ENCODE measurements at places on chromosomes 7 and 10.

GRCh38 chr10:89887830-89888229, 186.4 kb downstream of the KIF20B start:
- DNase-seq = peak; percentile 40

DNA sequence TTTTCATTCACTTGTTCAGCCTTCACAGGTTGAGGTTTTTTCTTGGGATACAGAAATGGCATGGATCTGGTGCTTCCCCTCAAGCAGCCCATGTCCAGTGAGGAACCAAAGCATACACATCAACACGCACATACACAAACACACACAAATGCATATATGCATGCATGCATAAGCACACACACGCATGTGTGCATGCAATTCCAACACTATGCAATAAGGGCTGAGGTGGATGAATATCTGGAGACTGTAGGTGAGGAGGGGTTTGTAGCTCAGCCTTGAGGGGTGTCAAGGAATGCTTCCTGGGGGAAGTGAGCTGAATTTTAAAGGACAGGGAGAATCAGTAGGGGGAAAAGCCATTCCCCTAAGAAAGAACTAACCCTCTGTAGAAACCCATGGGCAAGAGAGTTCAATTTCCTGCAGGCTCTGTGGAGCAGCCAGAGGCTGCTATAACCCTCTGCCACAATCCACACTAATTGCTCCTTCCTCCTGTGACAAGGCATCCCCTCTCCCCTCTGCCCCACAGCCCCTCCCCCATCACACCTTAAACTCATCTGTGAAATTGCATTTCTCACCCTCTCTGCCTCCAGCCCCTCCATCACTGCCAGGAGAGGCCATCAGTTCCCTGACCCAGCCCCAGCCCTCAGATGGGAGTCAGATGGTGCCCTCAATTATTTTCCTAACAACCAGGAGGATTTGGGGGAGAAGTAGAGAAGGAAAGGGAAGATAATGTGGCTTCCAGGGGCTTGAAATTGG, 316.4 kb downstream of the RPS24 start:
- DNase-seq = no peak

DNA sequence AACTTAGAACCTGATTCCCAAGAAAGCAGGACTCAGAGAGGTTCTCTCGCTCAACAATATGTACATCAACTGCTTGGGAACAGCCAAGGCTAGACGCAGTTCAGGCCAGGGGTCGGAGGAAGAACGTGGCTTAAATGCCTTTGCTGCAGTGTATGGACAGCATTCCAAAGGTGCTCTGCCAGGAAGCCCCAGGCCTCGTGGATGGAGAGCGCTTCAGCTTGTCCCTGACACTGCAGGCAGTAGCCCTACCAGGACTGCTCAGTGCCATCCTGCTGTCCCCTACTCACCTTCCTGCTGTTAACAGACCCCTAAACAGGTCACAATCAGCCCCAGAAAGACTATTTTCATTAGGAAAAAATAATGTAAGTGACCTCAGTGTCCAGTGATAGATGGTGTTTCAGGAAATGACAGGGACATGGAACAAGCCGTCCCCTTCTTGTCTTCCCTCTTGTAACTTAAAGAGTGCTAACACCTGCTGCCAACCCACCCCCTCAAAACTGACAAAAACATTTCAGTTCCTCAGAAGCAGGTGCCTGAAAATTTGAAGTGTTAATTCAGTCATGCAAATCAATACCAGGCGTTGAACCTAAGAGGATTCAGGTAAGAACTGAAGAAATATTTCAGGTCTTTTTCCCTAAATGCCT, 16.5 kb downstream of the CREB3L2 start:
- peak; percentile 82 for DNase-seq

DNA sequence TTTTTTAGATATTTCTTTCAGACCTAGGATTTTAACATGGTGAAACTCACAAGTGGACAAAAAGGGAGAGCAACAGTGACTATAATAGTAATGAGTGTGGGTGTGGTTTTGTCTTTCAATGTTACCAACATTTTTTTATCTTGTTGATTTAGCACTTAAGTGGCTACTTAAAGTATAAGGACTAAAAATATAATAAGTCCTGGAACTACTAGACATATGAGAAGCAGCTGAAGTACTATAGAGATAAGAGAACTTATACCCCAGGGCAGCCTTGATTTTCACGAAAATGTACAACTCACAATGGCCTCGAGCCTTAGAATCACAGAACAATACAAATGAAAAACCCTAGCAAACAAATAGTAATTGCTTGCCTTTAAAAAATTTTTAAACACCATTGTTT, 1151.8 kb downstream of the TYW1 start:
- no peak for DNase-seq

DNA sequence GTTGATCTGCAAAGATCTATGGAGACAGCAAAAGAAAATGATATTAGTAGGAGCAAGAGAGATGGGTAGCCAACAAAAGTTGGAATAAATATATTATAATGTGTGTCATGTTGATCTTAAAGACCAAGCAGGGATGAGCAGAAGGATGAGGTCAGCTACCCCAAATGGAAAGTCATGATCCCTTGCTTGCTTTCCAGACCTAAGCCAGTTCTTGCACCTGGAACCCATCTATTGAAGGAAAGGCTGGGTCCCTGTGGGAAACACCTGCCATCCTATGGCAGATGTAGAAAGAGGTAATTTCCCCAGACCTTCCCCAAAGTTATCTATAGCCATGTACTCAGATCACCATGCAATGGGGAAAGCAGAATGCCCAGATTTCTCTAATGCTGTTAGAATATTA, 52.5 kb downstream of the LYZL2 start:
- DNase-seq = no peak

GRCh38 chr10:30553626-30554439, 75.7 kb downstream of the LYZL2 start:
- DNase-seq = no peak

DNA sequence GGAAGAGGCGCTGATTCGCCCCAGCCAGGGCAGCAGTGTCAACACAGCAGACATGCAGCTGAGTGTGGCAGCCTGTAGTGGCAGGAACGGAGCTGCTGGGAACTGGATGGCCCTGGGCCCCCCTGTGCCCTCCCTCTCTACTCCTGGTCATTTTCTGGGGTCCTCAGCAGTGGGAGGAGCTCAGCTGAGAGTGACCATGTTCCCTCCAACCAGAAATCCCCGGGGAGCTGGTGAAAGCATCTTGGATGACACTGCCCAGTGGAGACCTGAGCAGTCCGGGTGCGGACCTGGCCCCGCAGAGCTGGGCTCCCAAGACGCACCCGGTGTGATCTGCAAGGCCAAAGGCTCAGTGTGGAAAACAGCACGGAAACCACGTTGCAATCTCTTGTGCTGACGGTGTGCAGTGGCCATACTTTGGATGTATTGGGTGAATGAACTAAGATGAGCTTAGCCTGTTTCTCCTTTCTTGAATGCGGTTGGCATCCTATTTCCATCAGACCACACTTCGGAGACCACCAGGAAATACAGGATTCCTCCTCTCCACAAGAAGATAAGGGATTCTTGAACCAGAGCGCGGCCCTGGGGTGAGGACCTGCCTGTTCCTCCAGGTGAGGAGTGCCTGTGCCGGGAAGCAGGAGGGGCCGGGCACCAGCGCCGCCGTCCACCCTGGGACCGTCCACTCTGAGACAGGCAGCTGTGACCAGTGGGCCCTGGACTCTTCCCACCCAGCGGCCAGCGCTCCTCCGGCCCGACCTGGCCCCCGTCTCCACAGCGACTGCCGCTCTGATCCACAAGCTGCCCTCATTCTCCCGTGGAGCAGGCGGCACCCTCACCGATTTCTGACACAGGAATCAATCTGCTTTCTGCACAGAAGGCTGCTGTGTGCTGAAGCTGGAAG, 93.5 kb upstream of the DIP2C start:
- DNase-seq = no peak

DNA sequence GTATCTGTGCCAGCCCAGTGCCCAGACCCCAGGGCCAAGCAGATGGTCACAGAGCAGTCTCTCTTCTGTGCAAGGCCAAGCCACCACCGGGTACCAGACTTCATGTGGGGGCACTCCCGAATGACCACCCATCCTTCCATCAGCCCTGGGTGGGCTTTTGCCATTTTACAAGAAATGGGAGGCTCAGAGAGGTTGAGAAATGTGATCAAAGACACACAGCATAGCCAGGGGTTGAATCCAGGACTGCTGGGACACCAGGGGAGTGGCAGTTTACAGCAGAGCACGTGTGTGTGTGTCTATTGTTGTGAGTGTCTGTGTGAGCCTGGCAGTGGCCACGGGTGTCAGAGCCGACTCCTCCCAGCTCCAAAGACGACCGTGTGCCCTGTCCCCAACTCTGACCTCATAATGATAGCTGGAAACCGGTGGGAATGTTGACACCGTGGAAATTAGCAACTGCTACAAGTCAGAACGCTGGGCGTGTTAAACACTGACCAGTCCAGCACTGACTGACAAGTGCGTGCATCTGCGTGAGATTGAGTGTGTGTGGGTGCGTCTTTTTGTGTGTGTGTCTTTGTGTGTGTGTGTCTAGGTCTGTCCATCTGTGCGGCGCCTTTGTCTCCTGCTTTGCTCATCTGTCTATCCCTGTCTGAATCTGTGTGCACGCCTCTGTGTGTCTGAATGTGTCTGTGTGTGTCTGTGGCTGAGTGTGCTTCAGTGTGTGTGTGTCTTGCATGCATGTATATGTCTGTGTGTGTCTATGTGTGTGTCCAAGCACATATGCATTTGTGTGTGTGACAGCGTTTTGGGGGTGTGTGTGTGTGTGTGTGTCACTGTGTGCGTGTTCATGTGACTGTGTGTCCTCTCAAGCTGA, 17.2 kb upstream of the SLC29A4 start:
- DNase-seq = no peak

GRCh38 chr10:83119346-83119745, 1020.0 kb upstream of the GHITM start:
- DNase-seq = no peak

DNA sequence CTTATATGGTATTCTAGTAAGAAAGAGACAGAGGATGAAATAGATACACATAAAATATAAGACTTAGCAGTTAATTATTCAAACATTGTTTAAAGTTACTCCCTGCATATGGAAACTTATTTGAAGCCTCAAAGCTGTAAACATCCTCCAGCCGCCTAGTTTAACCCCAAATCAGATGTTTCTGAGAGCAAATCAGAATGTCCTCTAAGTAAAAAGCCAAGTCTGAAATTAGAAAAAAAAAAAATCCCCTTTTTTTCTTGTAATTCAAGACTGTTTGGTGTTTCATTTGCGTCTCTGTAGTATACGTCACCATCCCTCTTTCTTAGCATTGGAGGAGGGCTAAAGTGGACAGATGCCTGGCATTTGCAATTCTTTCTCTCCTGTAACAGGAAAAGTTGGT, 46.4 kb downstream of the TMEM26 start:
- no peak for DNase-seq

GRCh38 chr7:1979591-1980560, 252.9 kb downstream of the MAD1L1 start:
- peak; percentile 66 for DNase-seq

DNA sequence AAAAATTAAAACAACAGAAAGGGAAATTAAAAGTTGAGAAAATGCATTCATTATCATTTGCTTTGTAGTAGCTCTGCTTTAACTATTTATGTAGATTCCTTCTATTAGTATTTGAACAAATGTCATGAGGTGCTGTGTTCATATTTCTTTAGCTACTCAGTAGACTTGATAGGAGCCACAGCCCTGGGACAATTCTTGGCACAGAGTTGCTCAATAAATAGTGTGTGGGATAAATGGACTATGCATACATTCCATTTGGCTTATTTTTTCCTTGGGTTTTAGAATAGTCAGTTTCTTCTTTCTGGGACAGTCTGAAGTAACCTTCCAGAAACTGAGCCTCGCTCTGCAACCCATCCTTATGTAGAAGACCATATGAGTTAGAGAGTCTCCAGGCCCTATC, 13.4 kb downstream of the RPP30 start:
- DNase-seq = no peak

- peak; percentile 60 for DNase-seq
Measured at GRCh38 chr10:99619090-99619800, 994 bp downstream of the SLC25A28 start.

- DNase-seq = no peak
Measured at GRCh38 chr7:108134486-108134885, 4.3 kb upstream of the LAMB4 start.

GRCh38 chr7:26937939-26938623, 73.7 kb upstream of the SKAP2 start:
- no peak for DNase-seq

DNA sequence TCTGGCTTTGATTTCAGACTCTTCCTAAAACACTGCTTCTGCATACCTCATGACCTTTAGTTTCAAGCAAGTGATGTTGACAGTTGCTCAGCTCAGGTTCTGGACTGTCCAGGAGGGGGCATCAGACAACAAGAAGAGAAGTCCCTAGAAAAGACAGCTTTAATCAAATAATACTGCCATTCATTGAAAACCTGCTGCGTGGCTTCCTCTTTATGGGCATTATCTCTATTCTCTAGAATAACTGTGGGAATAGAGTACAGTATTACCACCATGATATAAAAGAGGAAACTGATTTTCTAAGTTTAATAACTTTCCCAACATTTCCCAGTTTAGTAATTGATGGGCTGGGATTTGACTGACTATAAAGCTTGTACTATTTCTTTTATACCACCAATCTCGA, 170.4 kb downstream of the SNX13 start:
- DNase-seq = peak; percentile 81

DNA sequence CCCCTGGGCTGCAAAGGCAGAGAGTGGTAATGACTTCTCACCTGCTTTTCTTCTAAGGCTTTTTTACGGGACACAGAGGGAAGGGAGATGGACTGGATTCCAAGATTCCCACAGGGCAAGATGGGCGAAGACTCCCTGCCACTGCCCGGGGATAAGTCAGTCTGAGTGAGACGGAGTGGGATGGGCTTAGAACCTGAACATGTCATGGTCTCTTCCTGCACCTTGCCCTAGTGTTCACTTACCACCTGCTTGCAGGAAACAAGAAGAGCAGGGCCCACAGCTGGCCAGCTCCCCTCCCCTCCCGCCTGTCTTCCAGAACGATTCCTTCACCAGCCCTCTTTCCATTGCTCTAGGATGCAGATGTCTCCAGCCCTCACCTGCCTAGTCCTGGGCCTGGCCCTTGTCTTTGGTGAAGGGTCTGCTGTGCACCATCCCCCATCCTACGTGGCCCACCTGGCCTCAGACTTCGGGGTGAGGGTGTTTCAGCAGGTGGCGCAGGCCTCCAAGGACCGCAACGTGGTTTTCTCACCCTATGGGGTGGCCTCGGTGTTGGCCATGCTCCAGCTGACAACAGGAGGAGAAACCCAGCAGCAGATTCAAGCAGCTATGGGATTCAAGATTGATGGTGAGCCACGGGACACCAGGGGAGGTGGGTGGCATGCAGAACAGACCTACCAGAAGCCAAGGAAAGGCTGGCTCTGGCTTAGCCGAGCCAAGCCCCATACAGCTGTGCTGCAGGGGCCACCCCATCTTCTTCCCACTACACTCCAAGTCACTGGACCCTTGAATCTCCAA, 1.3 kb downstream of the SERPINE1 start:
- no peak for DNase-seq

- no peak for DNase-seq
Measured at GRCh38 chr7:22781230-22781711, 41.4 kb downstream of the TOMM7 start.

DNA sequence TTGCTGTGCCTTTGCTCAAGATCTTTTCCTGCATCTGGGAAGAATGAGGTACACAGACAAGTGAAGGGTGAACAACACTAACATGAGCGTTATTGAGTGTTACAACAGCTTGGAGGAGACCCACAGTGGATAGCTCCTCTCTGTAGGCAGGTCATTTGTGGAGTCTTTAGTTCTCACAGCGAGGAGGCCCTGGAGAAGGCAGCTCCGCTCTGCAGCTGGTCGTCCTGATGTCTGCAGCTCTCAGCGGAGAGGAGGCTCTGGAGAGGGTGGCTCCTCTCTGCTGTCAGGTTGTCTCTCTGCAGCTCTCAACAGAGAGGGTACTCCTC, 7.0 kb upstream of the DYNC2I1 start:
- no peak for DNase-seq
